Activated naive CD4-positive, alpha-beta T cell (primary cell): ENCODE measurements at places on chromosomes 1 and 21.

DNA sequence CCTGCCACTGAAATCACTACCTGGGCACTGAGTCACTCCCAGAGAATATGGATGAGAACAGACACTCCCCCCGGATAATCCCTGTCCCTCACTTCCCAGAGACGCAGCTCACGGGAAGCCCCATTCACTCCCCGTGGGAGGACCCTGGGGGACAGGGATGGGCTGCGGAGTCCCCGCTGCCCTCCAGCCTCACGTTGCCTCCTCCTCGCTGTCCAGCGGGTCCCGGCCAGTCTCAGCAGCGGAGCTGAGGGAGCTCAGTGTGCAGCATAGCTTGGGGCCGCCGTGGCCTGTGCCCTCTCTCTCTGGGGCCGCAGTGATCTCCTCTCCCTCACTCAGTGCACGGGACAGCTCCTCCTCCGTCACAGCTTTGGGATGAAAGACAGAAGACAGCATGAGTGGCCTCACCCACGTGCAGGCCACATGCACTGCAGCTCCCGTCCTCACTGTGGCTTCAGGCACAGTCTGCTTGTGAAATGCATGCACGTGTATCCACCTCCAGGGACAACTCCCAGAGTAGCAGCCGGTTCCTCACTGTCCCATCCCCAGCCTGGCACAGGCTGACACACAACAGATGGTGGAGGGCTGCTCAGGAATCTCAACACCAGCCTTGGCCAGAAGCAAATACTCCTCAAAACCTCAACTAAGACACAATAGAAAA is 7.4 kb downstream of the CFAP410 start:
- DNase-seq: no peak

DNA sequence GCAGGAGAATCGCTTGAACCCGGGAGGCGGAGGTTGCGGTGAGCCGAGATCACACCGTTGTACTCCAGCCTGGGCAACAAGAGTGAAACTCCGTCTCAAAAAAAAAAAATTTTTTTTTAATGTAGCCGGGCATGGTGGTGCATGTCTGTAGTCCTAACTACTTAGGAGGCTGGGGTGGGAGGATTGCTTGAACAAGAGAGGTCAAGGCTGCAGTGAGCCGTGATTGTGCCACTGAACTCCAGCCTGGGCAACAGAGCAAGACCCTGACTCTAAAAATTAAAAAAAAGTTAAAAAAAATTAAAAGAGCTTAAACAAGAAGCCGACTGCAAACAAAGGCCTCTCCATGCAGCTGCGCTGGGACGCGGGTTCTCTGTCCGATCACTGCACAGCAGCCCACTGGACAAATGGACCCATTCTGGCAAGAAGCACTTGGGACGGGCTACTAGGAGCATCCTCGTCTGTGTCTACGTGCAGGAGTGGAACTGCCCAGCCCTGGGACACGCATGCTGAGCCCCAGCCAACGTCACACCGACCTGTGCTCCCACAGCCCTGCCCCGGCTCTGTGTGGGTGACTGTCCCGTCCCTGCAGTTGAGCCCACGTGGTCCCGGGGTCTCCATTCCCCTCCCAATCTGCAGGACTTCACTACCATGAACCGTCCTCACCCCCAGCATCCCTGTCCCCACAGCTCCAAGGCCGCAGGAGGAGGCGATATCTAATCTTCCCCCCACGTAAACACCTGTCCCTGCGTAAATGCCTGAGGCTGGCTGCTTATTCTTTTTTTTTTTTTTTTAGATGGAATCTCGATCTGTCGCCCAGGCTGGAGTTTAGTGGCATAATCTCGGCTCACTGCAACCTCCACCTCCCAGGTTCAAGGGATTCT is 12.3 kb downstream of the SLC35E2B start:
- DNase-seq: no peak

DNA sequence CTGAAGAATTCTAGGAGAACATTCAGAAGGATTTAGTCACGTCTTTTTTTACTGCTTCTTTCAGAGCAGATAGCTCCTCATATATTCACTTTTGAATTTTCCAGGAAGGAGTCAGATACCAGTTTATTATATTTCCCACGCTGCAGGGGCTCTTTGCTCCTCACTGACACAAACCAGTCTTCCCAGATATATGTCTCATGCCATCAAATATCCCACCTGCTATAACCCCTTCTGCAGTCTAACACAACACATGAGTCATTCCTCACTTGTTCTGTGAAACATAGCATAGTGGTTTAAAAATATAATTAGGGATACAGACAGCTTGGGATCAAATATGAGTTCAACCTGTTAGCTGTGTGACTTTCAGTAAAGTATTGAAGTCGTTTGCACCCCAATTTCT is 251.7 kb upstream of the DPYD start:
- DNase-seq: no peak

DNA sequence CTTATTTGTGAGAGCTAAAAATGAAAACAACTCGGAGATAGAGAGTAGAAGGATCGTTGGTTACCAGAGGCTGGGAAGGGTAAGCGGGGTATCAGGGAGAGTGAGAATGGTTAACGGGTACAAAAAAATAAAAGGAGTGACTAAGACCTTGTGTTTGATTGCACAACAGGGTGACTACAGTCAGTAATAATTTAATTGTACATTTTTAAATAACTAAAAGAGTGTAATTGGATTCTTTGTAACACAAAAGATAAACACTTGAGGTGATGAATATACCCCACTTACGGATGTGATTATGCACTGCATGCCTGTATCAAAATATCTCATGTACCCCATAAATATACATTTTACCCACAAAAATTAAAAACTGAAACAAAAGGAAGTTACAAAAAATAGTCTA is 29.4 kb downstream of the FOXJ3 start:
- DNase-seq: no peak

DNA sequence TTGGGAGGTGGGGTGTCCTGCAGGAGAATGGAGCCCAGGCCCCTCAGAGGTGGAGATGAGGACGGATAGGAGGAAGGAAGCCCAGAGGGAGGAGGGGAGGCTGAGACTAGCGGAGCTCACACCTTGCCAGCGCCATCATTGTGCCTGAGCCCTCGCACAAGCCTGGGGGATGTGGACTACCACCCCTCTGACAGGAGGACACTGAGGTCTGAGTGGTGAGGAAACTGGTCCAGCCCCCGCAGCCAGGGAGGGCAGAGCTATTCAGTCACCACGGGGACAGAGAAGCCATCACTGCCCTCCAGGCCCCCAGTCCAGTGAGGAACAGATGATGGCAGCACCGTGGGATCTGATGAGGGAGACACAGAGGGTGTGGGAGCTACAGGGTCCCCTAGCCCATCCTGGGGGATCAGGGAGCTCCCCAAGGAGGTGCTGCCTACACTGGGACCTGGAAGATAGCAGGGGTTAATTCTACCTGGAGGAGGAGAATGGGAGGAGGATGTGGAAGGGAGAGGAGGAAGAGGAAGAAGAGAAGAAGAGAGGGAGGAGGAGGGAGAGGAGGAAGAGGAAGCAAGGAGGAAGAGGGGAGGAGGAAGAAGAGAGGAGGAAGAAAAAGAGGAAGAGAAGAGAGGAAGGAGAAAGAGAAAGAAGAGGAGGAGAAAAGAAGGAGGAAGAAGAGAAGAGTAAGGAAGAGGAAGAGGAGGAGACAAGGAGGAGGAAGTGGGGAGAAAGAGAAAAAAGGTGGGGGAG is 31.0 kb downstream of the MATN1 start:
- no peak for DNase-seq

DNA sequence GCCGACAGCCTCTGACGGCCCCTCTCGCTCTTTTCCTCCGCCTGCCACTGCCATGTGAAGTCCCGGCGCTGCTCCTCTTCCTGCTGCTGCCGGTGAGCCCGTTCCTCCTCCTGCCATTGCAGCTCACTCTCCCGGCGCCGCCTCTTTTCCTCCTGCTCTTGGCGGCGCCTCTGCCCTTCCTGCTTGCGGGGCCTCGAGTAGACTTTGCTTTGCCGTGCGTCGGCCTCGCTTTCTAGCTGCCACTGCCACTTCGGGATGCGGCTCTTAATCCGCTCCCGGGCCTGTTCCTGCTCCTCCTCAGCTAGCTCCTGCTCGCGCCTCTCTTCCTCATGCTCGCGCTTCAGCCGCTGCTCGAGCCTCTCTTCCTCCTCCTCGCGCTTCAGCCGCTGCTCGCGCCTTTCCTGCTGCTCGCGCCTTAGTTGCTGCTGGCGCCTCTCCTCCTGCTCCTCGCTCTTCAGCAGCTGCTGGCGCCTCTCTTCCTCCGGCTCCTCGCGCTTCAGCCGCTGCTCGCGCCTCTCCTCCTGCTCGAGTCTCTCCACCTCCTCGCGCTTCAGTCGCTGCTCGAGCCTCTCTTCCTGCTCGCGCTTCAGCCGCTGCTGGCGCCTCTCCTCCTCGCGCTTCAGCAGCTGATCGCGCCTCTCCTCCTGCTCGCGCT is 4.3 kb downstream of the TCHH start:
- no peak for DNase-seq

- no peak for DNase-seq
These were observed 123.3 kb upstream of the IFFO2 start for GRCh38 chr1:19079541-19080472.

- no peak for DNase-seq
These were observed 13.2 kb downstream of the CAPN9 start for GRCh38 chr1:230760360-230760827.

DNA sequence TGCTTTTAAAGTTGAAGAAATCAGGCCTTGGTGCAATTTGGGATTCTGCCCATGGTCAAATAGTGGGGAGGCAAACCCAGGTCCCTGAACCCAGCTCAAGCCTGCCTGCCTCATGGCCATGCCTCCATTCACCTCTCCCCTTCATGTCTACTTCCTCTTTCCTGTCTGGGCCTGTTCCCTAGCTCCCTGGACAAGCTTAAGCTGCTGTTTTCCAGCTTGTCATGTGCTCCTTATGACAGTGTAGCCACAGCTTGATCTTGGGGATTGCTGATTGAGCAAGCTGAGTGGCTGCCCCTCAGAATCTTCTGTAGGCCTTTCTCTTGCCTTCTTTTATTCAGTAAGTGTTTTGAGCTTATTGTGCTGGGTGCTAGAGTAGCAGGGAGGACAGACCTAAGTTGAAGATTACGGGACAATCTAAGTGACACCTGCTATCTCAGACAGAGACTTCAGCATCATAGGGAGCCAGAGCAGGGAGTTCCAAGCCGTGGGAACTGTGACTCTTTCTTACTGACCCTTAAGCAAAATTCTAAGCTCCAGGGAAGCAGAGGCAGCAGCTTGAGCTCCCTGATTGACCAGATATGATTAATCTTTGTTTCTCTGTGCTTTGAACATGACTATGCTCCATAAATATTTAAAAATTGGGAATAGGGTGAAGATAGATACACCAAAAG is 520 bp upstream of the MR1 start:
- DNase-seq: no peak

GRCh38 chr1:20847611-20848080 is 60.5 kb upstream of the HP1BP3 start:
- DNase-seq: no peak

DNA sequence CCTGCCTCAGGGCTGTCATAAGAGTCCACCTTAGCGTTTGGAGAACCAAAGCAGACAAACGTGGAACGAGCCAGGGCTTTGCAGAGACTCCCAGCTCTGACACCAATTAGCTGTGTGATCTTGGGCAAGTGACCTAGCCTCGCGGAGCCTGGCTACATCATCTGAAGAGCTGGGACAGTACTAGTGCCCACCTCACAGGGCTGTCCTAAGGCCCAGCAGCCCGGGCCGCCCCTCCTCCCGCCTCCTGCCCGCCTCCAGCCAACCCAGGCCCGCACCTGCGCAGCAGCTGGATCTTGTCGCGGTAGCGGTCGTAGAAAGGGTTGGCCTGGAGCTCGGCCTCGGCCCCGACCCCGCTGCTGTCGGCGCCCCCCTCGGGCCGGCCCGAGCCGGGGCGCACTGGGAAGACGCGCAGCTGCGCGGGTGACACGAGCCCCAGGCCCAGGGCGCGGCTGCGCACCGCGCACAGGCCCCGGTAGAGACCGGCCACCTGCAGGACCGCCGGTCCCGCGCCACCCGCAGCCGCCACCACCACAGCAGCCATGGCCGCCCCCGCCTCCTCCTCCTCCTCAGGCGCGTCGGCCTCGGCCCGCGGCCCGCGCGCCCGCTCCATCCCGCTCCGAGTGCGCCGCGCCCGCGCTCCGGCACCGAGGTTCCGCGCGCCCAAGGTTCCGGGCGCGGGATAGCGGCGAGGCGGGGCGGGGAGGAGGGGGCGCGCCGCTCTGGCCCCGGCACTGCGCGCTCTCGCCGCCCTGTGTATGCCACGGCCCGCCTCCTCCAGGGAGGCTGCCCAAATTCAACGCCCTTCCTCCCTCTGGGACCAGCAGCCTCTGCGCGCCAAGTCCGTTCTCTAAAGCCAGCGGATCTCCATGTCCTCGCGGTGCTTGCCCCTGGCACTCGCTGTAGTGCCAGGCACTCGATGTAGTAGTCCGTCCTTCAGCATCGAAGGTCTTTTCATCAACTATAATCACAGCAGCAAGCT is at the start of gene ATPAF1:
ATPAF1 (minus strand) TSS at position 583 of the 979 bp plus-strand sequence; CDS start at position 541, 42 bp downstream.
- no peak for DNase-seq

DNA sequence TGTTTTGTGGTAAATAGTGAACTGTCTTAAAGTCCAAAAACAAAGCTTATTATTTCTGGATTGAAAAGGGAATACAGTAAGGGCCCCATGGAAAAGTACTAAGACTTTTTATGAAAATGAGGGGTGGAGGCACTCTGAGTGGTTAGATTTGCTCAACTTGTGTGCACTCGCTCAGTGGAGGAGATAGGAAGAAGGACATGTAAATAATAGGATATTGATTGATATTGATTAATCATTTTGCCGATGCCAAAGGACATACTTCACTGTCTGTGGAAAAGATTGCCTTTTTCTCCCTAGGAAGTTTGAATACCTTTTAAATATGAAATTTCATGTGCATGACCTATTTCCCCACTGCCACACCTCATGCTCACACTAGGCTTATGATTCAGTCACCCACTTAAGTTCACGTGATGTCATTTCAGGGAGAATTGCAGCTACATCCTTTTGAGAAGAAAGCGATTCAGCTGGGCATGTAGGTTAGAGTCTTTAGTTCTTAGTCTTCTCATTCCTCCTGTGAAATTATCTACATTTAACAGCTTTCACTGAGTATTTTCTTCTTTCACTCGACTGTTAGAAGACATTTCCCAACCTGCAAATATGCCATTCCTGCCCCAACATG is 5.0 kb downstream of the MTR start:
- DNase-seq: no peak

- DNase-seq: no peak
These were observed 188.0 kb upstream of the C21orf91 start for GRCh38 chr21:18007121-18007520.
